ENCODE measurements at places on chromosomes 3 and 15.

GRCh38 chr15:69751147-69751546, 298.5 kb downstream of the RPLP1 start:
- no peak for DNase-seq

- DNase-seq, result no peak
Measured at GRCh38 chr15:57696146-57696545, 10.4 kb upstream of the POLR2M start.

- no peak for DNase-seq
Measured at GRCh38 chr15:99282121-99282520, 30.8 kb downstream of the LRRC28 start.

- no peak for DNase-seq
Measured at GRCh38 chr15:39226169-39226937, 354.5 kb upstream of the THBS1 start.

- no peak for DNase-seq
Measured at GRCh38 chr3:132606085-132606484, 9.0 kb downstream of the ACKR4 start.

Data from neural progenitor cell (in vitro differentiated cells).